ENCODE measurements at places on chromosomes 2 and 18.

- DNase-seq: no peak
These were observed 477.0 kb downstream of the RNF144A start for GRCh38 chr2:7394195-7394594.

DNA sequence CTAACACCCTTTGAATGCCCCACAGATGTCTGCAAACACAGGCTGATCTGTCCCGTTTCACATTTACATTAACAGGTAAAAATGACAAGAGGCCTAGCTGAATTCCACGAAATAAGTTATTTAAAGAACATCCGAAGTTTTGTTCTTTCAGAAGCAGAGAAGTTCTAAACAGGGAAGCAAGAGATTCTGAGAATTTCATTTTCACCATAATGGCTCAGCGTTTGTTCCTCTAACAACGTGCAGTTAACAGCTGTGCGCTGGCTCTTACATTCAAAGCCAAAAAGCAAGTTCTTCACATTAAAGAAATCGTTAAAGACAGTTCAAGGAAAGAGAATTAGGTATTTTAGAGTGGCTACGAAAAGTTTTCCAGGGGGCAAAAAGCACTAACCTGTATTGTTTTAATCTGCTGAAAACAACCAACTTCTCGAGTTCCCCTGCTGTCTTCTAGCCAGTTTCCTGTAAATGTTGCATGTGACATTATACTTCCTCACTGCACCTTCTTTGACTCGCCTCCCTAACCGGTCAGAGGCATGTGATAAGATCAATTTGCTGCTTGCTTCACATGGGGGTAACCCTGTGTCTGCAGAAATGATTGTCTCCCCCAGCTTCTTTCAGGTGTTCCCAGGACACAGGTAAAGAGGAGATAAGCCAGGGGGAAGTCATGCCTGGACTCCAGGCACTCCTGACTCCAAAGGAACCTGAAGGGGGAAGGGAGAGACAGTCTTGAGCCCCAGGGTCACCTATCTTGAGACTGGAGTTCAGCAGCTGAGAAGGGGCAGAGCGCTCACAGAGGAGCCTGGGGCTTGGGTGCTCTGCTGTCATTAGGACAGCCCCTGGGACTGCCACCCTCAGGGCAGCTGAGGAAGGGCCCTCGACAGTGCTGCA is 36.8 kb upstream of the WIPF1 start:
- no peak for DNase-seq

DNA sequence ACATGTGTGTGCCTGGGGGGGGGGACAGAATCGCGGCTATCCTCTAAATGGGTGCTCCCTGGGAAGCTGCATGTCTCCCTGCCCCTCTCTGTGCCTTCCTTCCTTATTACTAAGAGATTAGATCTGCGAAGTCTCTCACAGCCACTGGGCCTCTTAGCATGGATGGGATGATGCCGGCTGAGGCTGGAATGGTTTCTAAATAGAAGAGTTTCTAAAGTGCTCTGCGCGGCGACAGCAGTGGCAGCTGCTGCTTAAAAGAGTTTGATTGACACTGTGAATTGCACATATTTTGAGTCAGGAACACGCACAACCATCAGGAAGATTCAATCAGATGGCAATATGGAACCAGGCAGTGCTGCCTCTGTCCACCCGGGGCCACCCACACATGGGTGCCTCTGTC is 163.8 kb downstream of the CLIP4 start:
- DNase-seq: no peak

DNA sequence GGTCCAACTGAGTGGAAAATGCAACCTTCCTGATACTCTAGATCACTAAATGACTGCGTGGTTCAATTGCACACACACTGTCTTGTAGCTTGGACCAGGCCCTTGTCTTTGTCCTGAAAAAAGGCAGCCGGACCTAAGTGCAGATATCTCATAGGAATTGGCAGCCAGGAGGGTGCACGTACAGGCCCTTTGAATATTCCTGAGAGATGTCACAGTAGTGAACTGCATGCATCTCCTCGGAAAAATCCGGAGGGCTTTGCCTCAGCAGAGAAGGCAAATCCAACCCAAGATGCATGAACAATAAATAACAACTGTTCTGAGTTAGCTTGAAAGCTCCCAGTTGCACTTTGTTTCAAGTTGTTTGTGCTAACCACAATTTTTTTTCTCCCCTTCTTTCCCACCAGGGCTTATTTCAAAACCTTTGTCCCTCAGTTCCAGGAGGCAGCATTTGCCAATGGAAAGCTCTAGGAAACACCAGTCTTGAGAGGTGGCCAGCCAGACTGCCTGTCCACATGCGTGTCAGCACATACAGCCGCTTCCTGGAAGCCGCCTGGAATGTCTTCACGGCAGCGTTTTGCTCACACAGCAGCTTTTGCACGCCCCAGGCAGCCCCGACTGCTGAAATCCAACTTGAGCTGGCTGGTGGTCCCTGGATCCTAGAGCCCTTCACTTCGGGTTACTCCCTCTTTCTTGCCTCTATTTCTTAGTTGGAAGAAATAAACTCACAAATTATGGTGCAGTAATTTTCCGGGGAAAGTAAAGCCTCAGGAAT is 54.4 kb upstream of the FOSL2 start:
- DNase-seq: no peak

GRCh38 chr2:201203916-201204654 is 21.1 kb downstream of the CASP10 start:
- no peak for DNase-seq

DNA sequence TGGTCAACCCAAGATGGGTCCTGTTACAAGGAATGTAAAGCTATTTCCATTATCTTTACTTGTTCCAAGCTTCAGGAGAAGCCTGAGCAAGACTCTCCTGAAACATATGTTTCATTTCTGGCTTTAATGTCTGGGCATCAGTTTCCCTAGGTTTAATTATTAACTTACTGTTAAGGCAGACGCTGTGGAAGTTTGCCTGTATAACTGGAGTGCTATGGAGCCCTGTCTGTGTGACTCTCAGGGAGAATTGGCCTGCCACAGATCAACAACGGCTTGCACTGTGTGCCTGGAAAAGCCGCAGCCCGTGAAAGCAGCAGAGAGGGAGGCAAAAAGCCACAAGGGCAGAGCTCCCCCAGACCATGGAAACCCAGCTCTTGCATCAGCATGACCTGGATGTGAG is 22.1 kb upstream of the LONRF2 start:
- no peak for DNase-seq

GRCh38 chr2:236159778-236160170 is 8.4 kb downstream of the GBX2 start:
- no peak for DNase-seq

DNA sequence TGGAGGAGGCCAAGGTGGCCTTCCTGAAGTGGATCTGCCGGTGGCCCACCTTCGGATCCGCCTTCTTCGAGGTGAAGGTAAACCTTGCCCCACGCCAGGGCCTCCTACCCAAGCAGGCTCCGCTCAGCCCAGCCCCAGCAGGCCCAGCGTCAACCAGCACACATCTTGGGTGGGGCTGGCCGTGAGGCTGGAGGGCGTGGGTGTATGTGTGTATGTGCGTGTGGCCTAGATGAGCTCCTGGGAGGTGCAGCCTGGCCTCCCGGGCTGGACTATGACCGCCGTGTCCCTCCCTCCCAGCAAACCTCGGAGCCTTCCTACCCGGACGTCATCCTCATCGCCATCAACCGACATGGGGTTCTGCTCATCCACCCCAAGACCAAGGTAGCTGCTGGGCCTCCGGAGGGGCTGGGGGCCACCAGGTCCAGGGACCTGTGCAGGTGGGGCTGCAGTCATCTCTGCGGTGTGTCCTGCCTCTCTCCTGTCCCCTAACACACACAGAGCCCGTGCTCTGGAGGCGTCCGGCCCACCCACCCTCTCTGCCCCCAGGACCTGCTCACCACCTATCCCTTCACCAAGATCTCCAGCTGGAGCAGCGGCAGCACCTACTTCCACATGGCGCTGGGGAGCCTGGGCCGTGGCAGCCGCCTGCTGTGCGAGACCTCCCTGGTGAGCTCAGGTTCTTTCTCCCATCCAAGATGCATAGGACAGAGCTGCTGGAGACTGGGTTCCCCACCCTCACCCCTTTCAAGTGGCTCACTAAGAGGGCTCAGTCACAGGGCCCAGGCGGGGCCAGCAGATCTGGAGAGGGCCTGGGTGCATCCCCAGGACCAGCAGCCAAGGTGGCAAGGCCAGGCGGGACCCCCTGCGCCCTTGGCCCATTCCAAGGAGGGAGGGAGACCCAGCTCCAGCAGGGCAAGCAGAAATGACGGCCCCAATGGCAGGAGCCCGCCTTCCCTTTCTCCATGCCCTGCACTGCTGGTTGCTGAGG is 9.4 kb upstream of the GPR17 start:
- no peak for DNase-seq

GRCh38 chr2:39264733-39265132 is 21.0 kb upstream of the CDKL4 start:
- DNase-seq: no peak

DNA sequence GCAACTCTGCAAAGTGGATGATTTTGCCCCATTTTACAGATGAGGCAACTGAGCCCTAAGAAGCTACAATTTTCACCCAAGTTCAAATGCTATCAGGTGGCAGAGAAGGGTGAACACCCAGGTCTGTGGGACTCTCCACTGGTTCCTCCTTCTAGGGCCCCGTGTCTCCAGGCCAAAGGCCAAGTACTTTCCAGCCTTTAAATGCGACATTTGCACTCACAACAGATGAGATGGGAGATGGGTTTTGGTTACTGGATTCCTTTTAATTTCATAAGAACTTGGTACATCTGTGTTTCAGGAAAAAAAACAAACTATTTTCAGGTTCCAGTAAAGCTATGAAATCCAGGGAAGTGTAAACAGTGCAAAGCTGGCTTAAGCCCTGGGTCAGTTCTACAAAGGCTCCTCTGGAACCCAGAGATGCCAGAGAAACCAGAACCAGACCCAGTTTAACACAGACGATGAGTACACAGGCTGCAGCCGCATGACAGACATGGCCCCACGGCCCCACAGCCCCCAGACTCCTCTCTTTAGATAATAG is 361.7 kb downstream of the ANAPC1 start:
- DNase-seq: no peak

GRCh38 chr18:33097126-33097525 is 324.3 kb upstream of the KLHL14 start:
- no peak for DNase-seq

GRCh38 chr2:25881764-25882163 is 3.5 kb upstream of the ASXL2 start:
- DNase-seq: no peak

- no peak for DNase-seq
These were observed 165.8 kb upstream of the TCF4 start for GRCh38 chr18:55753643-55754263.

- DNase-seq: no peak
These were observed 161.4 kb downstream of the XIRP2 start for GRCh38 chr2:167049659-167050058.

DNA sequence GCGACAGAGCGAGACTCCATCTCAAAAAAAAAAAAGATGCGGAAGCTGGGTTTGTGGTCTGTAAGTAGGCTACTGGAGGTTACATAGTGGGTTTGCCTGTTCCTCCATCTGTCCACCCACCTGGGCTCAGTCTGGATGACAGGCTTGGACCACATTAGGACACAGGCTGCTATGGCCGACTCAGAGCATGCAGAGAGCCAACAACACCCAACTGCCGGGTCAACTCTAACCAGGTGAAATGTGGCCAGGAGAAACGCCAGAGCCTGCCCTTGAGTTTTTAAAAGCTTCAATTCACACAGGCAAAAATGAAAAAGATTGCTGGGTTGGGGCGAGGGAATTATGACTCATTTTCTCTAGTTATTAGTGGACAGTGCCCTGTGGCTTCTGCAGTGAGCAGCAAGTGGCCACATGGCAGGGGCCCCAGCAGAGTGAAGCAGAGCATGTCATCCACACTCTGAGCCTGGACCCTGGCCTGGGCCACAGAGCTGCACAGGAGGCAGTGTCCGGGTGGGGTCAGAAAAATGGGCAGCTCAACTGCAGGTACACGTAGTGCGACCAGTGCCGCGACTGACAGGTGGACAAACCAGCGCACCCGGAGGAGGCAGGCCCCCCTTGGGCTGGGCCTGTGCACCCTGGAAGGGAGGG is 67.4 kb downstream of the BIN1 start:
- no peak for DNase-seq

Data from hippocampal formation (tissue), 2 donors.